ENCODE measurements at places on chromosomes 7 and 10.

GRCh38 chr7:45967591-45968157, 46.6 kb upstream of the IGFBP3 start:
- DNase-seq, result no peak

GRCh38 chr7:39659356-39660013, 36.1 kb downstream of the RALA start:
- no peak for DNase-seq

GRCh38 chr10:58554316-58554715, 41.6 kb downstream of the BICC1 start:
- no peak for DNase-seq

- no peak for DNase-seq
Measured at GRCh38 chr7:114854369-114854768, 67.5 kb upstream of the MDFIC start.

GRCh38 chr7:132004529-132004928, 448.1 kb upstream of the PODXL start:
- peak; percentile 18 for DNase-seq

DNA sequence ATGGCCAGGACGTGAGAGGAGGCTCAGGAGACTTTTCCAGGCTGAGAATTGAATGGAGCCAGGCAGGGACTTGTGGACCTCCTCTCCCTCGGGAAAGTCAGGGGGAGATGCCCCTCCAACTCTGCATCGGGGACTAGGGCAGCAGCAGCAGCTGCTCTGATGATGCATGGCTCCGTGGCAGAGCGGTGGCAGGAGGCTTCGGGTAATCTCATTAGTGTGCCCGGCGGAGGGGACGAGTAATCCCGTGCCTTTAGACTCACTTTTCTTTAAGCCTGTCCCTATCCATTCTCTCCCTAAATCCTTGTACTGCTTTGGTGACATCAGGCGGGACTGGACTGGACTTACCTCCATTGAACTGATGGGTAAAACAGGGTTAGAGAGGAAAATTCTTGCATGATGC, 75.1 kb downstream of the ZMIZ1 start:
- no peak for DNase-seq

GRCh38 chr10:114402233-114402632, 2.1 kb downstream of the AFAP1L2 start:
- DNase-seq, result no peak

- DNase-seq, result no peak
Measured at GRCh38 chr7:70777251-70777650, 354.7 kb upstream of the GALNT17 start.

DNA sequence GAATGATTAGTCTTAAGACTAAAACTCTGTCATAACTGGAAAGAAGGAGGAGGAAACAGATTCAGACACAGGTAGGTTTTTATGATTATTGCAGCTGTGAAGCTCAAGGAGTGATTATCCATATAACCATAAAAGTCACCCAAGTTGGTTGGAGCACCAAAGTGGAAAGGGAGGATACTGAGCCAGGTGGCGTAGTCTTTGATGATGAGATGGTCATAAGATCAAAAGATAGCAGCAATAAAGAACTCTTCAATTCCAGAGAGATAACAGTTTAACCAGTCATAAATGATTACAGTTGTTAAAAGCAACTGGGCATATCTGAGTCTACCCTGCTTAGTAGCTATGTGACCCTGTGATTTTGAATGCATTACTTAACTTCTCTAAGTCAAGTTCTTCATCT, 8.4 kb downstream of the ABCB1 start:
- no peak for DNase-seq

DNA sequence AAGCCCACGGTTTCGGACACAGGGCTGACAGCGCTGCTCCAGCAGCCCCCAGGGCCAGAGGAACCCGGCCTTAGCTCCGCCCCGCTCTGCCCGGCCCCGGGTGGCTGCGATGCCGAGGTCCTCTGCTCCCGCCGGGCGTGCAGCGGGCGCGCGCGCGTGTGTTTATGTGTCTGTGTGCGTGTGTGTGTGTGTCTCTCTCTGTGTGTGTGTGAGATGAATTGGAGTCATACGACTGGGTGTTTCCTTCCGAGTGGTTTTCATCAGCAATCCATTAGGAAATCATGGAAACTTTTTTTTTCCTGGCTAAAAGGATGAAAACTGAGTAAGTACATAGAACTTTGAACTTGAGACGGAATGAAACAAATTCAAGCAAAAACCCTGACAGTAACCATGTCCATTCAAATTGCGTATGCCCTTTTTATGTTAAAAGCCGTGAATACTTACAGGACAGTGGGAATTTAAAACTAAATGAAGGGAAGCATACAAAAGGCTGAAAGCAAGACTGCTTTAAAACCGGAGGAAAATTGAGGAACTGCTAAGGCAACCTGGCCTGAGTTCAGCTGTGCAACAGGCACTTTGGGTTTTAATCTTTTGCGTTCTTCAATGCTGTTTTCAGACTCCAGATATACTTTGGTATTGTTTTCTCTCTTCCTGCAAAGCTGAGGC, at the start of gene CPED1:
Gene CPED1 (plus strand): TSS at position 121 of the 666 bp plus-strand sequence. CDS start 911 bp downstream, outside the sequence.
- DNase-seq, result no peak

GRCh38 chr7:88328787-88329186, 22.1 kb upstream of the STEAP4 start:
- no peak for DNase-seq

GRCh38 chr10:25082276-25083204, 66.1 kb downstream of the THNSL1 start:
- no peak for DNase-seq

GRCh38 chr7:29208410-29209250, 14.1 kb downstream of the CHN2 start:
- DNase-seq, result no peak

DNA sequence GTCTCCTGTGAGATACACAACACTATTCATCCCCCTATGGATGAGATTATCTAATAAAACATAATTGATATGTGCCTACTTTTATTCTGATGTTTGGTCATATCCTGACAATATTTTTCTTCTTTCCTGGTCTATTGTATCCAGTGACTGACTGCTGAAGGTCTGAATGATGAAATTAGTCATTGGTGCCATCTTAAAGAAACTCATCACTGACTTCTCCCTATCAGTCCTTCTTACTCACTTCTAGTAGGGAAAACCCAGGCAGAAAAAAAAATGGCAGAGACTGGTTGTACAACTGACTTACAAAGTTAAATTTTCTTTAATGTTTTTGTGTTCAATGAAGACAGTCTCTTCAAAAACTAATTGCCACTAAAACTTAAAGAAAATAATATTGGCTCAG, 377.4 kb downstream of the HTR7 start:
- no peak for DNase-seq

DNA sequence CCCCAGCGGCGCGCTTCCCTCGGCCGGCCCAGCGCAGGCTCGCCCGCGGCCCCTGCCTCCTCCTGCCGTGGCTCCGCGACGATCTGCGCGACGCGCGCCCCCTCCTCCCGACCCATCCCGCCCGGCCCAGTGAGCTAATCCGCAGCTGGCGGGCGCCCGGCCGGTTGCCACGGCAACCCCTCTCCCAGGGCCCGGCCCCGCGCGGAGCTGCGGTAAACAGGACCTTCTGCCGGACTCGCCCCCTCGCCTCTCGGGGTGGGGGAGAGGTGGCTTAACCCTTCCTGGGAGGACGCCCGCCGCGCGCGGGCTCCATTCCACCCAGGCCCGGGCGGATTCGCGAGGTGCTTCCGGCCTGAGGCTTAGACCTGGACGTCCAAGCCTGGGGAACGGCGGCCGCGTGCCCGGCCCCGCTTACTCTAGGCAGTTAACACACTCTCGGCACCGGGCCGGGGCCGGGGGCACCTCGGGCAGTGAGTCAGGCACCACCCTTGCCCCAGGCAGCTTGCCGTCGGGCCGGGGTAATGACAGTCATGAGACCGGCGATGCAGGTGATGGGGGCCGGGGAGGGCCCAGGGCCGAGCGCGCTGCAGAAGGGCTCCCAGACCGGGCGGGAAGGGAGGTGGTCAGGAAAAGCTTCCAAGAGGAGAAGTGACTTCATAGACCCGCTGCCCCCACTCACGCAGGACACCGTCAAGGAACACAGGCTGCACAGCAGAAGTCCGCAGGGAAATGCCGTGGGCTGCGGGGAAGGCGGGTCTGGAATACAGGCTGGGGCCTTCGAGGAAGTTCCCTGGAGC, at the start of gene DENND2A:
Gene DENND2A (minus strand): TSS at position 87 of the 797 bp plus-strand sequence. CDS start 38,416 bp downstream, outside the sequence.
- DNase-seq, result no peak

DNA sequence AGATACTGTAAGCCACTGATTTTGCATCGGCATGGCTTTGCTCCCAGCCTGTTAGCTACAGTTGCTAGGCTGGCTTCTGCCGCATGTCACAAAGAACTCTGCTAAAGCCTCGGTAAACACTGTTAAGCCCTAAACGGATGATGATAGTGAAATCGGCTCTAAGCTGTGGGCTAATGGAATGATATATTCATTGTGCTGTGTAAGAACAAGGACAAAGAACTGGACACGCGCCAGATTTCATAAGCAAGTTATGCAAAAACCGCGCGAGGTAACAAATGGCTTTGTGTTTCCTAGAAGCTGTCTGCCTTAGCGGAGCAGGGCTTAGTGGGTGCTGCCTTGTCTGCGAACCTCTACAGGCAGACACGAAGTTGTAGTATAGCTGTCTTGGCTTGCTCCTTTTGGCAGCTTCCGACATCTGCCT, 331.3 kb upstream of the COBL start:
- no peak for DNase-seq

All from GM04504 (cell line).